Activated T-cell treated with anti-CD3 and anti-CD28 coated beads, Interleukin-2, amount 50 U/mL, for 4 hours (primary cell): ENCODE measurements at places on chromosomes 1 and 21.

- DNase-seq: no peak
Measured at GRCh38 chr1:172477216-172477615, 33.3 kb upstream of the PIGC start.

DNA sequence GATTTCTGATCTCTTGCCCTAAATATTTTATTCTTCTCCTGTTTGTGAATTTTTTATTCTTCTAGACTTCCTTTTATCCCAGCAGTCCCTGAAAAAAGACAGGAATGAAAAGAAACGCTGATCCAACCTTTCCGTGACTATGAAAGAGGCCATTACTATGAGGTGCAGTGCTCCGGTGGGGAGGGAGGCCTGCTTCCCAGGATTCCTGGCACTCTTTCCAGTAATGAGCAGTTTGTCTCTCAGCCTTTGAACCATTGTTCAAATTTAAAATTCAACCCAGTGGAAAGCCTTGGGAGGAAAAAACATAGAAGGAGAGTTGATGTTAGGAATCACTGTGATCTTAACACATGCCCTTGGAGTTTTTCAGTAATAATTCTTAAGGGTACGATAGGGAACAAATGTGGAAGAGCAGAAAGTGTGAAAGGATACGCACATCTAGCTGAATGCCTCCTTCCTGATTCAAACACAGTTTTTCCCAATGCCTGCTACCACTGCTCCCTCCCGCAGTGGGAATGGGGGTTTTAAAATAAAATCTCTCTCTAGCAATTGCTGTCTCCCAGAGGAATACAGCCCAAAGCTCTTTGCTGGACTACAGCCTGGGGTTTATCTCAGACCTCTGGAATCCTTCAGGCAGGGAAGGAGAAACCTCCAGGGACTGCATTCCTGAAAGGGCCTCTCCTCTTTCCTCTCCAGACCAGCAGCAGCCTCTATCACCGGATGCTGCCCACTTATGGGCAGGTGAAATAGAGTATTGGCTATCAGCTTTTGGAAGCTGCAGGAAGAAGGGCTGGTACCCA is 6.1 kb downstream of the IER5 start:
- no peak for DNase-seq

DNA sequence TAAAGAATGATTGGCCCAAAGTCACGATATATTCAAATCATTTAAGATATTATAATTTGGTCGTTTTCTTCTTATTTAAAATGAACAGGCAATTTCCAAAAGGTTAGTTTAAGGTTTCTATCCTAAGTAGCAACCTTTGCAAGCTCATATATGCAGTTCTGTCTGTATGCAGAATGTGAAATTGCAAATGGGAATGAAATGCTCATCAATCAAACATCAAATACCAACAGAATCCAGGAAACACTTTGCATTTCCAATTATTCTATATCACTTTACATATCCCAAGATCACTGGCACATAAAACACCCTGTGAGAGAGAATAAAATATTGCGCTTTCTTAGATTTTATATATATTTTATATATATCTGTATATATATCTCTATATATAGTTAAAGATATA is 237.3 kb downstream of the NRIP1 start:
- no peak for DNase-seq

GRCh38 chr1:176745945-176746344 is 283.0 kb downstream of the PAPPA2 start:
- DNase-seq: no peak

GRCh38 chr1:155051342-155051776 is 243 bp downstream of the ADAM15 start:
- no peak for DNase-seq

DNA sequence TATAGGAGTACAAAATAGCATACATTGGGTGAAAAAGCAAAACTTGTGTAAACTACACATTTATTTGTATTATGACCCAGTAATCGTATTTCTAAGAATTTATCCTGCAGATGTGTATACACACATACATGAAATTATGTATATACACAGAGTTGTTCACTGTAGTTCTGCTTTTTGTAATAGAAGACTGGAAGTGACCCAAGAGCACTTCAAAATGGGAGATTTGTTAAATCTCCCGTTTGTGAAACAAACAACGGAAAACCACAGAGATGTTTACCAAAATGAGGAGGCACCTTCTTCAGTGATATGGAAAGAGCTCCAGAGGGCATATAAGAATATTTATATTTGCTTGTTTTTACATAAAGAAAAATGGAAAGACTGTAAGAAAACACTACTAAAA is 18.0 kb upstream of the MNDA start:
- DNase-seq: no peak

- DNase-seq: no peak
Measured at GRCh38 chr1:206550446-206550845, 43.1 kb downstream of the RASSF5 start.

DNA sequence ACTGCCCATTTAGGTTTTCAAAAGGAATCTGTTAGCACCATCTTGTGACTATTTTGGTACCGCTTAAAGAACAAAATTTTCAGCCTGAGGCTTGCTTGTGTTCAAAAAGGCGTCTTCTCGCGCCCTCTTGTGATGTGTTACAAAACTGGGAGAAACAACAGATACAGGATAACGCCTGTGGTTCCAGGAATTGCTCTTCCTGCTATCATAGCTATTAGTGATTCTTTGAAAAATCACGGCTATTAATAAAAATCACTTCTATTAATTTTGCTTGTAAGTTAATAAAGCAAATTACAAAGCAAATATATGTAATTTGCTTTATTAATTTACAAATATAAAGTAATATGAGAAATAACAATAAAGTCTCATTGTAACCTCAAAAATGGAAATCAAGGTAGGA is 82.2 kb upstream of the ABCD3 start:
- no peak for DNase-seq

- no peak for DNase-seq
Measured at GRCh38 chr21:27802816-27803475, 836.1 kb upstream of the ADAMTS5 start.

DNA sequence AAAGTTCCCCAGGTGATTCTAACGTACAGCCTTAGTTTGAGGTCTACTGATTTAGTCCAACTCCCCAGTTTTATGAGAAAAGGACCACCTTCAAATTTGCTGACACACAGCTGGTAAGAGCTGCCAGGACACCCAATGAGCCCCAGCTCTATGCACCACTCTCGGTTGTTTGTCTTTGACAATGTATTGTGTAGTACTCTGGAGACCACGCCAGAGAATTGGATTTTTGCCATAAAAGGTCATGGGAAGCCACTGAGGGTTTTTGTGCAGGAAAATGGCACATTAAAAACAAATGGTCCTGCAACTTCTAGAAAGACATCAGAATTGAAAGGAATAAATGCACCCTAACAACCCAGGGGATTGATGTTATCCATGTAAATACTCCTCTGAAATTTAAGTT is 7.1 kb upstream of the IER5 start:
- DNase-seq: no peak

- no peak for DNase-seq
Measured at GRCh38 chr1:191993549-191993948, 164.7 kb upstream of the RGS18 start.

GRCh38 chr21:15164678-15165303 is 100.0 kb upstream of the NRIP1 start:
- no peak for DNase-seq

GRCh38 chr1:151255381-151255780 is 847 bp downstream of the PSMD4 start:
- DNase-seq: no peak

DNA sequence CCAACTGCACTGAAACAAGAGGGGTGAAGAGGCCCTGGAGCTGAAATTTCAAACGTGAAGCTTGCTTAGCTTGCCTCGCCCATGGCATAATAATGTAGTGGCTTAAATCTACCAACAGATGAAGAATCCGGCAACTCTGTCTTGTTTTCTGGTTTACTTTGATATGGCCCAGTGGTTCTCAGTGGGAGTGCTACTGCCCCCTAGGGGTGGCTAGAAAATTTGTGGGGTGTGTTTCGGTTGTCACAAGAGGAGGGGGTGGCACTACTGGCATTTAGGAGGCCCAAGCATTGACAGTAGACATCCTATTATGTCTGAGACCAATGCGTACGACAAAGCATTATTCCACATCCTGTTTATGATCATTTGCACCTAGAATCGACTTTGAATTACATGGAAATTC is 51.9 kb upstream of the C8B start:
- DNase-seq: no peak

GRCh38 chr1:30081379-30082102 is 641.8 kb downstream of the MATN1 start:
- no peak for DNase-seq

GRCh38 chr21:39575775-39576174 is 37.0 kb upstream of the B3GALT5 start:
- no peak for DNase-seq

DNA sequence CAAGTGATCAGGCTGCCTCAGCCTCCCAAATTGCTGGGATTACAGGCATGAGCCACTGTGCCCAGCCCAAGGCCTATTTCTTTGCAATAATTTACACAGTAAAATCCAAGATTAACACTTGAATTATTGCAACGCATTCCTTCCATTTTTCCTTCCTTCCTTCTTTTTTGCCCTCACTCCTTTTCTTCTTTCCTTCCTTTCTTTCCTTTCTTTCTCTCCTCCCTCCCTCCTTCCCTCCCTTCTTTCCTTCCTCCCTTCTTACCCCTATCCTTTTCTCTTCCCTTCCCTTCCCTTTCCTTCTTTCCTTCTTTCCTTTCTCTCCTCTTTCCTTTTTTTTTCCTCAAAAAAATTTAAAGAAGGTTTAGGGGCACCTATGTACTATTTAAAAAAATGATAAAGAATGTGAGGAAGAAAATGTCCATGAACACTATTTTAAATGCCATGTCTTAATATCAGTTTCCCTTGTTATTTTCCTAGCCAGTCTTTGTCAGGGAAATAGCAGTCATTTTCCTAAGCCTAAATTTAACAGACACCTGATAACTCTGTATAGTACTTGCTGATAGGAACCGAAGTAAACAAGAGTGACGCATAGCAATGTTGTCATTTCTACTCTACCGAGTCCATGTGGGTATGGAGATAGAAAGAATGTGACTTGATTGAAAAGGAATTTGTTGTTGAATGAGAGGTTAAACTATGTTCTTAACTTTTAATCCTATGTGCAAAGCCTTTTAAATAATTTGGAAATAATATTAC is 79.8 kb upstream of the HMCN1 start:
- no peak for DNase-seq
